ENCODE measurements at places on chromosomes 12 and 14. TPM values are rescaled to one million over a fixed set of nuclear protein-coding genes. Genes with fewer than 3 reads are reported as not detected.

CNPY2 gene
- 114 TPM for total RNA-seq

MMP19 gene
- 0.33 TPM for total RNA-seq

DNA sequence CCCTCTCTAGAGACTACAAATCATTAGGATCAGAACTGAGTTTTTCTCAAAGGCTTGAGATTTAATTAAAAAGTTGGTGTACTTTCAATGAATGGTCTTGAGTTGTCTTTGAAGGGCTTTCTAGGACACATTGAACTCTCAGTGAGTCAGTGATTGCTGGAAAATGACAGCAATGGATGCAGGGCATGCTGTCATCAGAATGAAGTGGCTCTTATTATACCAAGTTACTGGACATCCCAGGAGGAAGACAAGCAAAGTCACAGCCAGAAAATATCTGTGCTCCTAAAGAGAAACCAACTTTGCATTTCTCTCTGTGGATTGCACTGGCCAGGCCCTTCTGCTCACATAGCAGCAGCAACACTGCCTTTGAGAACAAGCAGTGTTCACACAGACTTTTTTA is 112.6 kb downstream of the PRIMA1 start:
- DNase-seq = no peak

DNA sequence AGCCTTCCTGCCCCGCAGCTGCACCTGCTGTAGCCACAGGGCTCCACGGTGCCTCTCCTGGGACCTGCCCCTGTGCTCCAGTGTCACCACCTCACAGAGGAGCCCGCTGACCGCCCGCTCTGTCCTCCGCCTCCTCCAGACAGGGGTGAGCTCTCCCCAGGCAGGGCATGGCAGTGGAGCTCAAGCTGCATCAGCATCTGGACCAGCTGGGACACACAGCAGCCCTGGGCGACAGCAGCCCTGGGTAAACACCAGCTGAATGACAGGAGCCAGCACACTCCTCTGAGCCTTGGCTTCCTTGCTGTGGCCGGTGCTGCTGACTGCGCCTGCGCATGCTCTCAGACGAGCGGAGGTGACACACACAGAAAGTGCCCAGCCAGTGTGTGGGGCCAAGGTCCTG is 22.0 kb downstream of the CHGA start:
- DNase-seq = no peak

WNT1 gene
- total RNA-seq = not detected

GRCh38 chr12:55188974-55189556 is 31.8 kb upstream of the OR10A7 start:
- DNase-seq = peak; percentile 55

DNA sequence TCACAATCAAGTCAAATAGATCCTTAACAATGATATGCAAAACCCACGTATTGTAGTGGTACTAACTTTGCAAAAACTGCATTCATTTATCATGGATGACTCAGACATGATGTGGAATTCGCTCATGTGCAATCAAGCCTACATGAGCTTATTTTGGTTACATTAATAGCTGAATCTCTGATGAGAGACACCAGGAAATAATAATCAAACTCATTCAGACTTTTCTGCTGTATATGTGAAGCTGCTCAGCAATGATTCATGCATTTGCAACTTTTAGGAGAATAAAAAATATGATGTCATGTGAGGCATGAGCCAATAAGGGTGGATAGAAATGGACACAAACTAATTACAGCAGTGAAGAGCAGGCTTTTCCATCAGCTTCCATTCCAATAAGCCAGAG is 1075.8 kb upstream of the TMEM132C start:
- peak; percentile 77 for DNase-seq

GRCh38 chr12:83224012-83224411 is 537.3 kb downstream of the TMTC2 start:
- no peak for DNase-seq

Data from mammary epithelial cell (primary cell).